NCI-H460 (cell line): ENCODE measurements at places on chromosomes 3 and 15. TPM values are rescaled to one million over a fixed set of nuclear protein-coding genes. Genes with fewer than 3 reads are reported as not detected.

DNA sequence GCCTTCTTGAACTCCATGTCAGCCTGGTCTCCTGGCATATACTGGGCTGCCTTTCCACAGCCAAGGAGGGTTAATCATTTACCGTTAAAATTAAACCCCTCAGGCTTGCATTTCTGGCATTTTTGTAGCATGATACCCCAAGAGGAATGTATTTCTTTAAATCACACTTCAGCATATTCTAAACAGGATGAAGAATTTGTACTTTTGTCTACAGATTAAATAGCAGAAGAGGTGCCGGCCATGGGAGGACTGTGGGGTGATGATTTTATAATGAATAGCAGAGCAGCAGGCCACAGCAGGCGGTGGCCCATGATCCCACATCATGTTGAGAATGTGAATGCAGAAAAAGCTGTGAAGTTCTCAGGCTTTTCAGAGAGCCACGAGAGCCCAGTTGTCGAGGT lies 90.2 kb downstream of the ARNT2 start:
- DNase-seq = no peak

DNA sequence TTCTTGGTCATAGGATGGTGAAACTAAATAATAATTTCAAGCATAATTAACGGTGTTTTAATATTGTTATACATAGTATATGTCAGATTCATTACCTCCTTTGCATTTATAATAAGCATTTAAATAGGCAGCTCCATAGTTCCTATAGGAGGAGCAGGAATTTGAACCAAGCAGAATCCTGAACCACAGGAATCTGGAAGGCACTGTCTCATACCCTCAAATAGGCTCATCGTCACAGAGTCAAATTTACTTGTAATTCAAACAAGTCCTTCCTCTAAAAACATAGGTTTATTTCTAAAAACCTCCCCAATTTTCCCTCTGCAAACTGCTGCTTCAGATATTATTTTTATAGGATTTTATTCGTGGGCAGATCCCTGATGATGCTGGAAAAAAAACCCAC lies 376.3 kb upstream of the ARHGEF26 start:
- DNase-seq = no peak

- no peak for DNase-seq
These were observed 13.2 kb downstream of the USP13 start for GRCh38 chr3:179666030-179666429.

GRCh38 chr3:64228110-64228509 lies 2.8 kb upstream of the PRICKLE2 start:
- DNase-seq = no peak

GRCh38 chr3:195078891-195079440 lies 192.0 kb downstream of the XXYLT1 start:
- no peak for DNase-seq

DNA sequence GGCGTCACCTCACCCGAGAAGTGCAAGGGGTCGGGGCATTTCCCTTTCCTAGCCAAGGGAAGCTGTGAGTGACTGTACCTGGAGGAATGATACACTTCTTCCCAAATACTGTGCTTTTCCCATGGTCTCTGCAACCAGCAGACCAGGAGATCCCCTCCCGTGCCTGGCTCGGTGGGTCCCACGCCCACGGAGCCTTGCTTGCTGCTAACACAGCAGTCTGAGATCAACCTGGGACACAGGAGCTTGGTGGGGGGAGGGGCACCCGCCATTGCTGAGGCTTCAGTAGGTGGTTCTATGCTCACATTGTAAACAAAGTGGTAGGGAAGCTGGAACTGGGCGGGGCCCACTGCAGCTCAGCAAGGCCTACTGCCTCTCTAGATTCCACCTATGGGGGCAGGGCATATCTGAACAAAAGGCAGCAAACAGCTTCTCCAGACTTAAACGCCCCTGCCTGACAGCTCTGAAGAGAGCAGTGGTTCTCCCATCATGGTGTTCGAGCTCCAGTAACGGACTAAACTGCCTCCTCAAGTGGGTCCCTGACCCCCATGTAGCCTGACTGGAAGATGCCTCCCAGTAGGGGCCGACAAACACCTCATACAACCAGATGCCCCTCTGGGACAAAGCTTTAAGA lies 31.4 kb upstream of the ABHD5 start:
- DNase-seq = no peak

- no peak for DNase-seq
These were observed 18.4 kb downstream of the ALDH1A2 start for GRCh38 chr15:58047149-58047548.

DNA sequence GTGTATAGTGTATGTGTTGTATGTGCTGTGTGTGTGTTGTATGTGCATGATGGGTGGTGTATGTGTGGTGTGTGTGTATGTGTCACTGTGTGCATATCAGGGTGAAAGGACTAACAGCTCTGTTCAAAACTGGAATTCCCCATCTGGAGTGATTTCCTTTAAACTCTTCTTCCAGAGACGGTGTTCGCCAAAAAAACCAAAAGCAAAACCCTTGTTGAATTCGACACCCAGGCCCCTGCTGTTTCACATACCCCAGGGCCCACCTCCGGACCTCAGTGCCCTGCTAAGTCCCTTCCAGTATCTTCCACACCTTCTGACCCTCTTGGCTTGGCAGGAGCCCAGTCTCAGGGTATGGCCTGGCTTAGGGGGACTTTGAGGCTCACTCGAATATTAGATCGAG lies 44.9 kb upstream of the SEC13 start:
- no peak for DNase-seq

- no peak for DNase-seq
These were observed 9.9 kb downstream of the ACAD9 start for GRCh38 chr3:128889139-128889894.

- DNase-seq = no peak
These were observed 402.1 kb downstream of the PDCD6IP start for GRCh38 chr3:34200576-34200975.

GRCh38 chr3:15637131-15637951 lies 35.8 kb downstream of the BTD start:
- DNase-seq = peak; percentile 77

GRCh38 chr3:44992555-44993470 lies 16.8 kb downstream of the EXOSC7 start:
- no peak for DNase-seq

GRCh38 chr3:124257336-124257864 lies 265.5 kb upstream of the ROPN1 start:
- DNase-seq = no peak

- DNase-seq = no peak
These were observed 140.4 kb downstream of the GABRB3 start for GRCh38 chr15:26632500-26632899.

- DNase-seq = no peak
These were observed 117.6 kb downstream of the SATB1 start for GRCh38 chr3:18307529-18307928.

GRCh38 chr3:15160662-15161061 lies 45.4 kb upstream of the CAPN7 start:
- DNase-seq = no peak

GRCh38 chr3:52190294-52191074 lies 7.5 kb upstream of the ALAS1 start:
- no peak for DNase-seq

DNA sequence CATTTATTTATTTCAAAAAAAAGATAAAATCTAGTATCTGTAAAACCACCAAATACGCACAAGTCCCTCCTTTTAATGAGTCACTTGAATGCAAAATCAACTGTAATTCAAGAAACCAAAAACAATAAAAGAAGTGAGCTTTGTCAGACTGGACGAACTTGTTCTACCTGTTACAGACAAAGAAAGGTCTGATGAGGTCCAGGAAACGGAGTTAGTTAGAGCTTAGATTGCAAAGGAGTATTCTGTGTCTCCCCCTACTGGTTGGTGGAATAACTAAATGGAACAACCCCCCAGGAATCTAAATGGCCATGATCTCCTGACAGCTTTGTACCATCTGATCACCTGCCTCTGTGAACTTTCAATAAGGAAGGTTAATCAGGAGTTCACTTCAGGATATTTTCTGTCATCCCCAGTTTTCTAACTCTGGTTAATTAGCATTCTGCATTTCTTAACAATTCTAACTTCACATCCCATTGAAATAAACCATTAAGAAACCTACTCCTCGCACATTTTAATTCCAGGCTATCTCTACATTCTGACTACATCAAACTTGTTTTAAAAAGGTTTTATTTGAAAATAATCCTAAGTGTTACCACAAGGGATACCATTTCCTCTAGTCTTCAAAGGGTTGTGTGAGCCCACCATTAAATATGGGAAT lies 333.0 kb upstream of the SATB1 start:
- peak; percentile 38 for DNase-seq

GRCh38 chr3:88105325-88105724 lies 44.4 kb upstream of the C3orf38 start:
- no peak for DNase-seq

DNA sequence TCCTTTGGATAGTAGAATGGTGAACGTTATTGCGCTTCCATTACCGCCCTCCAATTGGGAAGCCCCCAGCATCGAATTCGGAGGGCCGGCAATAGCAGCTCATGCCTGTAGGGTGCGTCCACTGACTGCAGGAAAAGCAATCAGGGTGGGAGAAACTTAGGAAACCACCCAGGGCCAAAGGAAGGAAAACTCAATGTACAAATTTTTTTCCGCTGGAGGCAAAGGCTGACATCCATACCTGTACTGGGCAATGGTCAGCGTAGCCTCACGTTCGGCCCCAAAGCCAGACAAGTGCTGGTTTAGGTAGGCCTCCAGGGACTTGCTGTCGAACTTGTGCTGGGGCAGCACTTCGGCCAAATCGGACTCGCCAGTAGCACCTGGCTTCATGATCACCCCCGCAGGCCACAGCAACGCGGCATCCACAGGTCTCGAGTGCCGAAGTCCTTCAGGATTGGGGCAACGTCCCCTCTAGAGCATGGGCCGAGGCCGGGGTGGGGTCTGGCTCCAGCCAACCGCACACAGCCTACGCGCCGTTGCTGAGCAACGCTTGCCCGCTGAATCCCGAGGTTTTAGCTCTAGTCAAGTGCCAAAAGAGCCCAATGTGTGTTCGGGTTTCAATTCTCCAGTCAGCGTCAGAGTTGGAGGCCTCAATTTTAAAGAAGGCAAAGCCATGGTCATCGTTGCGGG lies at the start of gene ACAD11:
Gene ACAD11, minus strand, starts transcription at position 445 of the 687 bp plus-strand sequence. Its CDS starts 58 bp downstream, at position 387.
- DNase-seq = peak; percentile 38

- DNase-seq = no peak
These were observed 179.9 kb upstream of the ANKRD28 start for GRCh38 chr3:15977598-15978232.

- DNase-seq = no peak
These were observed 1.5 kb downstream of the OR5H14 start for GRCh38 chr3:98148751-98149150.

GRCh38 chr3:187051724-187052366 lies 87.5 kb downstream of the RPL39L start:
- no peak for DNase-seq

- DNase-seq = no peak
These were observed 17.3 kb downstream of the FAM174B start for GRCh38 chr15:92638291-92638708.

DNA sequence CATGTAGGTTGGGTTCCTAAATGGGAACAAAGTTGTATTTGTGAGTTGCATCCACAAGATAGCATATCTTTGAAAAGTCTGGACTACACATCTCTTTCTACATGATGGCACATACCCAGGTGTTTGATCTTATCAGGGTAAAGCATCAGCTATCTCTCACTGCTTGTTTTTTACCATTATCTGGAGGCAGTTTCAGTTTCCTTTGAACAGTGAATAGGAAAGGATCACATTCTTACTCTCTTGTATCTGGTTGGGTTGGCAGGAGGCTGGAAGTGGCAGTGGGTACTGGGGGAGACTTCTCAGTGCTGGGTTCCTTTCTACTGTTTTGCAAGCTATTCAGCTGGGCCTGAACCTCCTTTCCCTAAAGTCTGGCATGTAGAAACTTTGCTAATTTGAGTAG lies 4.1 kb downstream of the CEMIP start:
- no peak for DNase-seq

GRCh38 chr3:32493437-32494414 lies 8.9 kb downstream of the CMTM6 start:
- no peak for DNase-seq

GRCh38 chr3:195097331-195098255 lies 173.4 kb downstream of the XXYLT1 start:
- DNase-seq = no peak

GRCh38 chr3:38264353-38264771 lies 1.2 kb upstream of the SLC22A13 start:
- no peak for DNase-seq

- no peak for DNase-seq
These were observed 65.5 kb upstream of the ROPN1 start for GRCh38 chr3:124057420-124057819.

- DNase-seq = no peak
These were observed 4.6 kb downstream of the TSC22D2 start for GRCh38 chr3:150412561-150413231.

GRCh38 chr3:191972714-191973398 lies 511.9 kb downstream of the PYDC2 start:
- DNase-seq = no peak

Gene TM6SF1
- total RNA-seq = 0.29 and 0.37 TPM in 2 replicates

Gene CHRD
- 0.07 TPM in 1 of 2 replicates, not detected in the other for total RNA-seq

Gene EHHADH
- total RNA-seq = 2.3 and 2.6 TPM in 2 replicates

Gene CCR8
- total RNA-seq = not detected in 2 replicates

Gene CCDC54
- total RNA-seq = not detected in 2 replicates

Gene NAA50
- total RNA-seq = 167 and 183 TPM in 2 replicates

Gene DPPA4
- total RNA-seq = not detected in 2 replicates

Gene TKT
- total RNA-seq = 984 and 1,070 TPM in 2 replicates

Gene EFHB
- total RNA-seq = 0.35 and 0.72 TPM in 2 replicates

Gene VPS8
- total RNA-seq = 23.1 and 25.1 TPM in 2 replicates

Gene EPHB3
- total RNA-seq = not detected in 2 replicates

Gene TNFAIP8L3
- total RNA-seq = 0.07 TPM in 1 of 2 replicates, not detected in the other

Gene SI
- not detected in 2 replicates for total RNA-seq

Gene DUOXA1
- total RNA-seq = 0.97 and 0.98 TPM in 2 replicates

Gene SAMD7
- not detected in 2 replicates for total RNA-seq

Gene VILL
- 1.1 and 1.7 TPM in 2 replicates for total RNA-seq

Gene SNRK
- total RNA-seq = 7.1 and 9.3 TPM in 2 replicates

Gene RLBP1
- not detected in 2 replicates for total RNA-seq
